Activated CD4-positive, alpha-beta T cell treated with anti-CD3 and anti-CD28 coated beads, Interleukin-2, amount 10 ng/mL, durations not matched to agents 24 days and 14 days (primary cell): ENCODE measurements at places on chromosomes 6 and 20. TPM values are rescaled to one million over a fixed set of nuclear protein-coding genes. Genes with fewer than 3 reads are reported as not detected.

- no peak for DNase-seq
Observed at GRCh38 chr6:46794068-46794467, 879 bp downstream of the MEP1A start.

SLC17A4 gene
- total RNA-seq: not detected in 2 replicates

COL11A2 gene
- total RNA-seq: 0.47 and 0.56 TPM in 2 replicates

TGM2 gene
- total RNA-seq: 0.05 TPM in 1 of 2 replicates, not detected in the other

NR2E1 gene
- not detected in 2 replicates for total RNA-seq

DNA sequence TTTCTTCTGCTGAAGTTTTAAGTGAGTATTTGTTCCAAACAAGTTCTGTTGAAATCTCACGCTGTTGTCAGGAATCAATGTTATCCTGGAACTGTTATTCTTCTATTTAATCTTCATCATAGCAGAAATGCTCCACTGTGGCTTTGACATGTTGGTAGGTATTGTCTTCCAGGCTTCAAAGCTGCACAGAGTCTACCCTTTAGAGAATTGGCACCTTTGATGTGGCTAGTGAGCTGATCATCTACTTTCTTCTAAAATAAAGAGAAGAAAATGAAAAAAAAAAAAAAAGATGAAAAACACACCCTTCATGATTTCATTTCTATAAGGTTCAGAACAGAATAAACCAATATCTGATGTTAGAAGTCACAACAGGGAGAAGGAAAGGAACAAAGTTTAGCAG, 5.8 kb upstream of the ZSCAN23 start:
- no peak for DNase-seq

DNA sequence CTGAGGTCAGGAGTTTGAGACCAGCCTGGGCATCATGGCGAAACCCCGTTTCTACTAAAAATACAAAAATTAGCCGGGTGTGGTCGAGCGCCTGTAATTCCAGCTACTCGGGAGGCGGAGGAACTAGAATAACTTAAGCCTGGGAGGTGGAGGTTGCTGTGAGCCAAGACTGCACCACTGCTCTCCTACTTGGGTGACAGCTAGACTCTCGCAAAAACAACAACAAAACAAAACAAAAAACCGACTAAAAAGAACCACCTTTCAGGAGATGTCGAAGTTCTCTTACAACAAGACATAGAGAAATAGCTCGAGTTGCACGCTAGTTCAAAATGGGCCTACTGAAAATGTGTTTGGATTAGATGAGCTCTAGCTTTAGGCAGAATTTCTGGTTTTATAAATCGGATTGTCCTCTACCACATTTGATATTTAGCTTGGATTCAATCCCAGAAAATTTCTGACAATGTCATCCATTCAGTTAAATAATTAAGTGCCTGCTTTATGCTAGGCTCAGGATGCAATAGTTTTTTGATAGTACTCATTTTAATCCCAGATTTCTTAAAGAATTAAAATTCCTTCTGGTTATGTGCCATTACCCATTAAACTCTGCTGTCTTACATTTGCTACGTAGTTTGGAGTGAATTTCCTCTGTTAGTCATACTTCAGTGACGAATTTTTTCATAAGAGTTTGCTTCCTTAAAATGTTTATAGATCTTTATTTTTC, 137.5 kb upstream of the SHLD1 start:
- no peak for DNase-seq
